ENCODE measurements at places on chromosomes 13 and 19.
A peak's percentile ranks its signal among the peaks of the same experiment; 100 is the strongest.

DNA sequence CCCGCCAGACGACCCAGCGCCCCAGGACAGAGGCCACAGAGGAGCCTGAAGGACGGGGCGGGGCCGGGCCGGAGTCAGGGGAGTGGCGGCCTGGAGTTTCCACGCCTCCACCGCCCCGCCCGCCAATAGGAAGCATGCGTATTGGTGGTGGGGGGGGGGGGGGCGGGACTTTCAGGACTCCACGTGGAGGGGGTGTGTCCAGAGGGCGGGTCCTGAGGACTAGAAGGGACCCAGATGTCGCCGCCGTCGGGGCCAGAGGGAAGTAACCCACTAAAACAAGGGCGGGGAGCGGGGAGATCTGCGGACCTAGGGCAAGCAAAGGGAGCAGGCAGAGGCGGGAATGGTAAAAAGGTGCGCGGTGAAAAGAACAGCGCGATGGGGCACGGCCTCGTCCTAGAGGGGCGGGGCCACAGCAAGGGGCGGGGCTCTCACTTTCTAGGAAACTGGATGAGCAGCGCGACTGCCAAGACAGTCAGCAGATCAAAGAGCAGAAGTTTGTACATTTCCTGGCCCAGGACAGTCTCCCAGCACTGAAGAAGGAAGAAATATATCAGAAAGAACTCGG is 2.8 kb upstream of the LENG1 start:
- DNase-seq = peak; percentile 74

- no peak for DNase-seq
Measured at GRCh38 chr19:51181377-51181912, 39.3 kb downstream of the SIGLEC7 start.

GRCh38 chr13:100245104-100245503 is 156.2 kb downstream of the PCCA start:
- DNase-seq = no peak

DNA sequence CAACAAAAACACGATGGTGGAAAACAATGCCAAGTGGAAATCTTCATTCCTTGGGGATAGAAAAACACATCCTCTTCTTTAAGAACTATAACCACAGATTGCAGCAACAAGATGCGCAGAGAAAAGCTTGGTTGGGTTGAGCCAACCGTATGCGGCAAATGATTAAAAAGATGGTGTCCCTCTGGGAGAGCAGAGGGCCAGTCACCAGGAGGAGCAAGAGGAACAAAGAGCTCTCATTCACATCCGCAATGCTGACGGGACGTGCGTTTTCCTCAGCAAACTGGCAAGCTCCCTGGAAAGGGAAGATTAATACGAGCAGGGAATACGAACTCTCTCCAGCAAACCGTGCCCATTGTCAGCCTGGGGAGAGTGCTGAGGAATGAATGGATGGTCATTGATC is 141.6 kb downstream of the KATNAL1 start:
- no peak for DNase-seq

GRCh38 chr13:100344544-100344943 is 244.0 kb downstream of the GGACT start:
- DNase-seq = no peak

- no peak for DNase-seq
Measured at GRCh38 chr13:48074006-48074405, 20.9 kb downstream of the MED4 start.

- DNase-seq = no peak
Measured at GRCh38 chr13:111404746-111405145, 84.3 kb downstream of the TEX29 start.

DNA sequence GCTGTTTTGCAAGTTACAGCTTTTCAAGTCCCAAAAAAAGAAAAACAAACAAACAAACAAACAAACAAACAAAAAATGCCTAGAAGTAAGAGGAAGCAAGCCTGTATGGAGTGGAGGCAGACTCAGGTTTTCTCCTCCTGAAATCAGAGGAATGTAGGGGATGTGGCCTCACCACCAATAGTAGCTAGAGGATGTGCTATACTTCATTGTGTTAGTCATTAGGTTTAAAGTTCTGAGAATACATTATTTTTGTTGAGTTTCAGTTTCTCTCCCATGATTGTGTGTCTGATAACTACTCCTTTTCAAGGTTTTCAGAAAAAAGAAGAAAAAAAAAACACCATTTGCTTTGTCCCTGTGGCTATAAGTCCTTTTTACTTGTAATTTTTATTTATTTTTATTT is 524.5 kb downstream of the GPC6 start:
- no peak for DNase-seq

DNA sequence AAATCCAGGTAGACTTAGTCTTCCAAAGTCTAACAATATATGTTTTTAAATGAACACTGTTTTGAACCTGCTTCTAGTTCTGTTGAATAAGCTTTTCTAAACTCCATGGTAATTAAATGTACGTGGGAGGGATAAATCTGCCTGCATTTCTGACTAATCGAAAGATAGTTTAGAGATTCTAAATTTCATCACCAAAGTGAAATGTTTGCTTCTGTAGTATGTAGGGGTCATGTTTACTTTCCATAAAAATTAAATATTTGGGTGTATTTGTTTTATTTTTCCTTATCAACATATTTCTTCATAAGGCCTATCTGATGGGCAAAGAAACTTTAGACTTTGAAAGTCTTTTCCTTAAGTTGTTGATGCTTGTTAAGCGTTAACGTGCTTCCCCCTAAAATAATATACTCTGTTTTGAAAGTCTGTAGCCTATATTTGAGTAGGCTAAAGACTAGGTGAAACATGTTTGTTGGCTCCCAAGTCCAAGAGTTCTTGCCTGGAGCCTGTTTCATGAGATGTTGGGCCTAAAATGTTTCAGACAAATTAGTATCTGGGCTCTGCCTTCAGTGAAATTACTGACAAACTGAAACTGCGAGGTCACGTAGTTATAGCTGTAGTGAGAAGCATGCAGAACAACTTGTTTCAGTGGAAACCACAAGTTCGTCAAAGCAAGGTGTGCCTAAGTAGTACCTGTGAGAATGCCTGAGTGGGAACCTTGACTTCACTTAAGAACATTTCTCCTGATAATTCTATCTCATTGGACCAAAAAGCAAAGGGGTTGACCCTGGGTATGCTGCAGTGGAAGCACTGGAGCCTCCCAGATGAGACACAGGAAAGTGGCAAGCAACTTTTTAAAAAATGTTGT is 126.2 kb downstream of the LMO7 start:
- peak; percentile 13 for DNase-seq

GRCh38 chr19:53991224-53992113 is at the start of gene CACNG6:
CACNG6 (plus strand) TSS chr19:53991637; CDS start chr19:53992878, 1,241 bp downstream.
- DNase-seq = no peak

DNA sequence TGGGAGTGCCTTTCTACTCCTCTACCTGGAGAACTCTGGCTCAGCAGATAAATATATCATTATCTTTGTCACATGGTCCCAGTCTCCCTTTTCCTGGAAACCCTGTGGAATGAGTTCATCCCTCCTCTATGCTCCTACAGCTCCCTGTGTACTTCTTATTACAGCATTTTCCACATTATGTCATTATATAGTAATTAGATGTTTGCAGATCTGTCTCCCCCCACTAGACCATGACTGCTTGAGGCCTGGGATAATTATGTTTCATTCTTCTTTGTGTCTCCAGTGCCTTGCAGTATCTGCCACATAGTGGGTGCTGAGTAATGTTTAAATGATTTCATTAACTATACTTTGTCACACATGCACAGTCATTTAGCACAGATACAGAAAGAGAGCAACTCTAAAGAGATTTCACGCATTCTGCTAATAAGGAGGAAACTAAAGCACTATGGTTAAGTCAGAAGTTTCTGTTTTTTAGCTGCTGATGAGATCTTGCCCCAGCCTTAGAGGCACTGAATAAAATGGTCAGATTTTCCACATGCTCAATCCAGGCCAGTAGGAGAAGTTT is 66.1 kb upstream of the DIAPH3 start:
- no peak for DNase-seq
